AG20443 (cell line): ENCODE measurements at places on chromosomes 7 and 10.

GRCh38 chr10:5508786-5509185 is 9.4 kb upstream of the CALML5 start:
- no peak for DNase-seq

GRCh38 chr10:104387130-104387888 is 33.7 kb downstream of the CFAP58 start:
- DNase-seq = no peak

DNA sequence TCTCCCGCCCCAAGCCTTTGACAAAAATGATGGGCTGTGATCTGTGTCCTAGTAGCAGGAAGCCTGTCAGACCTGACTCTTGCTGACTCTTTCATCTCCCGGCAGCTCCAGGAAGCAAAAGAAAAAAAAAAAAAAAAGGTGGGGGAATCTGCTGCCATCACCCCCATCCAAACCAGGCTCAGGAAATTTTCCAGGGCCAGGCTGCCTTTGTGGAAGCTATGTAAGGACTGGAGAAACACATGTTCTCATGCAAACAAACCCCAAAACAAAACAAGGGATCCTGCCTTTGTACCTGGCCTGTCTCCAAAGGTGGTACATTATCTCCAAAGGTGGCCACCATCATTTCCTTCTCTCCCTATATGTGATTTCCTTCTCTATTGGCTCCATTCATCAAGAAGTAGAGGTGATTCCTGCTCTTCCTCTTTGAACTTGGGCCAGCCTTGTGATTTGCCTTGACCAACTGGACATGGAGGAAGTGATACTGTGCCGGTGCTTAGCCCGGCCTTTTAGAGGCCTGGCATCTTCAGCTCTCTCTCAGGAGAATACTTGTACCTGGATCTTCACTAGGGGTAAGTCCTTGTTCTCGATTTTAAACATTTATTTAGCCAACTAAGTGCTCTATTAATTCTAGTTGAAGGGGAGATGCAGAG is 192.2 kb upstream of the SVIL start:
- DNase-seq = no peak

DNA sequence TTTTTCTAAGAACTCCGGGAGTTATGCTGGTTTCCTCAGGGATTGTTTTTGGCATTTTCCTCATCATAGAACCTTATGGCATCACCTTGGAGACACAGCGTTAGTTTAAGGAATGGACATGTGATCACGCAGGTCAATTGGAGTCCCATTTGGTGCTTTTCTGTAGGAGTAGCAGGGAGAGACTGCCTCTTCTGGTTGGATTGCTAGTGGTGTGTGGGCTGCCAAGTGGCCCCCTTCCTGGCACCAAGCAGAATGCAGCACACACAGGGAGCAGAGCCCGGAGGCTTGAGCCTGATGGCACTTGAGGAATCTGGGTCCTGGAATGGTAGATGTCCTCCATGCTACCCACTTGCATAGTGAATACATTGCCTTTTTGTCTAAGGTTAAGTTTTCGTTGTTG is 57.9 kb downstream of the SDK1 start:
- DNase-seq = no peak

DNA sequence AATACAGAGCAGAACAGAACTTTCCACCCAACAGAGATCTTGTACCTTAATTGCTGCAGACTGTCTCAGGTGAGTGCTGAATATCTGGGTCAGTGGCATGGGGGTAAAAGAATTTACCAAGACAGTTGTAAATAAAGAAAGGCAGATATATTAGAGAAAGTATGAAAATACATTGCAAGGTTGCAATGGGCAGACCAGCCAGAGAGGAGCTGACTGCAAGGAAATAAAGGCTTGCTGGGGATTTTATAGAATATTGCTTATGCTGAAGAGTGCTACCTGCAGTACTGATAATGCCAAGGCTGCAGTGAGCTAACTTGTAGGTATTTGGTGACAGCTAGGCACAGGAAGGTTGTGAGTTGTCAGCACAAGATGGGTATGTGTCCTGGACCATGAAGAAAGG is 171.0 kb upstream of the TRIM24 start:
- no peak for DNase-seq

- no peak for DNase-seq
These were observed 263.1 kb downstream of the MAD1L1 start for GRCh38 chr7:1969459-1970284.

- DNase-seq = no peak
These were observed 25.9 kb downstream of the PRKG1 start for GRCh38 chr10:51100221-51100620.

DNA sequence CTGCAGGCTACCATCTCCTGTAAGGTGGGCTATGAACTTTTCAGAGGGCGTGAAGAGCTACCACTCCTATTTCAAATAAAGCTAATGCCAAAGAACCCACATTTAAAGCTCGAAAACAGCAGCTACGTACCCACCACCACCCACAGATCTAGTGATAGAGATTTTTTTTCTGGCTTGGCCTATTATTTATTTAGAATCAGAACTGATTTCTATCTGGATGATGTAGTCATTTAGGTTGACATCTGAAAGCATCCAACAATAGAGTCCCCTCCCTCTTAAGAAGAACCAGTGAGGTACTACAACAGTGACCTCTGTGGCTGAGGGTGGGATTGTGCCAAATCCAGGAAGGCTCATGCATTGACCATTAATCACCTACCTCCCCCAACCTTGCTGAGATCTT is 113.8 kb upstream of the ADO start:
- DNase-seq = no peak

- no peak for DNase-seq
These were observed 401.2 kb downstream of the GFRA1 start for GRCh38 chr10:115871855-115872254.

GRCh38 chr7:157628456-157628855 is 291.7 kb downstream of the DNAJB6 start:
- no peak for DNase-seq

DNA sequence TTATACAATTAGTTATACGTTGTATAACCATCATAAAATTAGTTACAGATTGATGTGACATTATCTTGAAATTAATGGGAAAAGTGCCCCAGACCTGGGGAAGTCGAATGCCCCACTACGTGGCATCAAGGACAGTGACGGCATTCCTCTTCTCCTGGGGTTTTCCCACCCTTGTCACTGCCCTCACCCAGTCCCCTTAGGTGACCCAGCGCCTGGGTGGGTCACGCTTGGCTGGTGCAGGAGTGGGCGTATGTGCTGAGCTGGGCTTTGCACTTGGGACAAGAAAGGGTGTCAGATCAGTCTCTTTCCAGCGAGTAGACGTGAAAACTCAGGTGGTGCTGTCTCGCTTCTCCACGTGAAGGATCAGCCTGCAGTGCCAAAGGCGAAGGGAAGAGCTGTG is 7.6 kb downstream of the FOXK1 start:
- DNase-seq = no peak

DNA sequence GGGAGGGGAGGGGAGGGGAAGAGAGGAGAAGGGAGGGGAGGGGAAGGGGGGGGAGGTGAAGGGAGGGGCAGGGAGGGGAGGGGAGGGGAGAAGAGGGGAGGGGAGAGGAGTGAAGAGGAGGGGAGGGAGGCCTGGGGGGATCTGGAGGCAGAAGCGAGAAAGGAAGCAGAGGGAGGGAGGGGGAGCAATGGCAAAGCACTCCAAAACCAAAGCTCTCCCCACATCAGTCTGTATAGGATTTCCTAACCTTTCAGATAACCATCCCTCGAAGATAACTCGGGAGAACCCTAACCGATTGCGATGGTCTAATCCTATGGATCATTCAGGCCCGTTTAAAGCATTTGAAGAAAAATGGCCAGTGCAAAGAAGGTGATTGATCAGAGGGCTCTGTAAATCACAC is 19.0 kb downstream of the EBF3 start:
- DNase-seq = no peak

DNA sequence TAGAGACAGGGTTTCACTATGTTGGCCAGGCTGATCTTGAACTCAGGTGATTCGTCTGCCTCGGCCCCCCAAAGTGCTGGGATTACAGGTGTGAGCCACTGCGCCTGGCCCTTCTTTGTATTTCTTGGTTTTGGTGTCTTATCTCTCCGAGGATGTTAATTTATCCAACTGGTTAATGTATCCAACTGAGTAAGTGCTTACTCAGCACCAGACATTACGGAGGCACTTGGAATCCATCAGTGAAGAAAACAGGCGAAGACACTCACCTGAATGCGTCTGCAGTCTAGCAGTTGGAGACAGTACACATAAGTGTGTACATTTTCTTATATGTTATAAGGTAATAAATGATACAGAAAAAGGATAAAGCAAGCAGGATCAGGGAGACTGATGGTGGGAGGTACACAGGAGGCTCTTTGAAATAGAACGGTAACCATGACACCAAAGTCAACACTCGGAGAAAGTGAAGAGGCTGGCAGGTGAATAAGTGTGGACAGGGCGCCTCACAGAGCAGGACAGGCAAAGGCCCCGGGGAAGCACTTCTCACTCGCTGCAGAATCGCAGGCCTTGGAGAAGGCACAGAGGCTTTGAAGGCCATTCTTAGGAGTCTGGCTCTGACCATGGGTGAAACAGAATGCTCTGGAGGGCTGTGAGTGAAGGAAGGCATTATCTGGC is 73.1 kb downstream of the LANCL2 start:
- DNase-seq = no peak

DNA sequence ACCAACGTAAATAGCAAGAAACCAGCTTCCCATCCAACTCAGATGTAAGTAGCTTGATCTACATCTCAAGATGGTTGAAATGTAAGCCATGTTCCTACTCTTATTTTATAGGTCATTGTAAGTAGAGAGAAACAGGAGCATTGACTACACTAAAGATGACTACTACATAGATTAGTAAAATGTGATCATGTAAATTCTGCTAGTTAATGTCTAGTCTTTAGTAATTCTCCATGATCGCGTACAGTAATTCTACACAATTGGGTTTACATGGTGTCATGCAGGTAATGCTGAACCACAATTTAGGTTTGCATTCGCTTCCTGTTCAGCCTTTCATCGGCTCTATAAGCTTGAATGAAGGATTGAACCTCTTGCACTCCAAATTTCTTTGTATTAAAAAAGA is 14.9 kb upstream of the SFMBT2 start:
- no peak for DNase-seq

- DNase-seq = no peak
These were observed 8.2 kb downstream of the PRXL2A start for GRCh38 chr10:80416479-80417098.

DNA sequence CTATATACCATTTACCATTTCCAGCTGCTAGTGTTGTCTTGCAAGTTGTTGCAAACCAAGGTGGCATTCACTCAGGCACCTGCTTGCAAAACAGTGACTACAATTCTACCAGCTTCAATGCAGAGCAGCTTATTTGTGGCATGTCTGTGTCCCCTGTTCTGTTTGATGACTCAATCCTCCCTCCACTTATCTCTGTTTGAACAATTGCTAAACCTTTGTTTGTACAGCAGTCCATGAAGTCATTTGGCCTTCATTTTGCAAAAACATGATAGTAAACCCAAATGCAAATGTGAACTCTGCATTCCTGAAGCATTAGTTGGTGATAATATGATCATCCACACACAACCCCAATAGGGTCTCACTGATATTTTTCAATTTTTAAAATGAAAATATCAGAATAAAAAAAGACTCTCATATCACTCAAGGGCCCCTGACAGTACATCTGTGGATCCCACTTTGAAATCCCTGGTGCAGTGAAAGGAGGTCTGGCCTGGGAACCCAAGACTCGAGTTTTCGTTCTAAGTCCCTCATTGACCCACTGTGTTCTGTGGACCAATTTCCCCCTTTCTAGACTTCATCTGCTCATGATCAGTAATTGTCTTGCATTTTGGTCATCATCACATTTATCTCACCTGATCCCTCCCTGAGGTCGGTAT is 425.4 kb downstream of the RPS24 start:
- DNase-seq = peak; percentile 59

- DNase-seq = peak; percentile 55
These were observed 122.5 kb upstream of the KLF6 start for GRCh38 chr10:3907514-3907913.

GRCh38 chr10:26574783-26575182 is 122.7 kb upstream of the PDSS1 start:
- no peak for DNase-seq

DNA sequence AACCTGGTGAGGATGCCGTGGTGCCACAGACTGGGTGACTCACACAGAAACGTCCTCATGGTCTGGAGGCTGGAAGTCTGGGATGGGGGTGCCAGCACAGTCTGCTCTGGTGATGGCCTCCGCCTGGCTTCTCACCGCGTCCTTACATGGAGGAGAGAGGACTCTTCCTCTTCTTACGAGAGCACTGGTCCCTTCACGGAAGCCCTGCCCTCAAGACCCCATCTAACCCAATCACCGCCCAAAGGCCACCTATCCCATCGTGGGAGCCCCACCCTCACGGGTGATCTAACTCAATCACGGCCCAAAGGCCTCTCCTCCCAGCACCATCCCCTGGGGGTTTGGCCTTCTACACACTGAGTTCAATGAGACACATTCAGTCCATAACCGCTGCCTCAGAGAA is 137.7 kb downstream of the PTPRN2 start:
- no peak for DNase-seq

DNA sequence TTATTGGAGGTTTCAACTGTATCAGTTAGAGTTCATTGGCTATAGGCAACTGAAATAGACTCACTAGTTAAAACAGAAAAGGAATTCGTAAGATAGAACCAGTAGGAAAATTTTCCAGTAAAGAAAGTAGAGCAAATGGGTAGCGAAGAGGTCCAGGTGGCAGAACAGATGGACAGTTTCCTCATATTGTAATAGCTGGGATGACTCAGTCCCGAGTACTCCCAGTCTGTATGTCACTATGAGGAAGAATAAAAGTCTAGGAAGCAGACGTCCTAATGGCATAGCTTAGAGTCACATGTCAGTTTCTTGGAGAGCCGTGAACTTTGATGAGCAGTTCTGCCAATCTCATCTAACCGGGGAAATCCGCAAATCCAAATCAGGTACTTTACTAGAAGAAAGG is 95.3 kb downstream of the RNF32 start:
- DNase-seq = no peak

- DNase-seq = no peak
These were observed 1.0 kb downstream of the STX1A start for GRCh38 chr7:73718438-73718881.

- no peak for DNase-seq
These were observed 165.6 kb upstream of the PRR15 start for GRCh38 chr7:29398011-29398410.

DNA sequence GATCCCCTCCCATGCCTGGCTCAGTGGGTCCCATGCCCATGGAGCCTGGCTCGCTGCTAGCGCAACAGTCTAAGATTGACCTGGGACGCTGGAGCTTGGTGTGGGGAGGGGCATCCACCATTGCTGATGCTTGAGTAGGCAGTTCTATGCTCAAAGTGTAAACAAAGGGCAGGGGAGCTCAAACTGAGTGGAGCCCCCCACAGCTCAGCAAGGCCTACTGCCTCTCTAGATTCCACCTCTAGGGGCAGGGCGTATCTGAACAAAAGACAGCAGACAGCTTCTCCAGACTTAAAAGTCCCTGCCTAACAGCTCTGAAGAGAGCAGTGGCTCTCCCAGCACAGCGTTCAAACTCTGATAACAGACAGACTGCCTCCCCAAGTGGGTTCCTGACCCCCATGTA is 31.2 kb upstream of the FFAR4 start:
- no peak for DNase-seq

- DNase-seq = no peak
These were observed 68.3 kb downstream of the CREB5 start for GRCh38 chr7:28480595-28480994.
